ENCODE measurements at places on chromosomes 16 and 17. TPM values are rescaled to one million over a fixed set of nuclear protein-coding genes. Genes with fewer than 3 reads are reported as not detected.

The NPIPA3 gene
- not detected for total RNA-seq

DNA sequence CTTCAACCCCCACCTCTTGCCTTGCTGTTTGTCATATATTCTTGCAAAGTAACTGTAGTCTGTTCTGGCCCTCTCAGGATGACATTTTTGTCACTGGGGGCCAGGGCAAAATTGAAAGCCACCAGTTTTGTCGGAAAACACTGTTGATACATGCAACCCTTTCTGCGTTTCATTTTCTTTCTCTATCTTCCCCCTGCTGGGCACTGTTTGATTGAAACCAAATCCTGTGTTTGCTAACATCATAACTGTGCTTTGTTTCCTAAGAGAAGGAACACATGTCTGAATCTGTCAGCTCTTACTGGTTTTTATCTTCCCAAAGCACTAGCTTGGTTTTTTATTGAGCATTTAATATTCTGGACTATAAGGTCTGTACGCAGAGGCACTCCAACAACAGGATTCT, 11.7 kb upstream of the CPPED1 start:
- H3K27ac ChIP-seq = peak overlapping the region; percentile 54
- peaks cover 33% of the 10 kb centered on the region for H3K4me1 ChIP-seq
- DNase-seq = no peak
- no peak overlapping the region for H3K4me3 ChIP-seq
- peaks cover 5% of the 10 kb centered on the region for H3K27me3 ChIP-seq

The CALB2 gene
- not detected for total RNA-seq

The OTOP2 gene
- total RNA-seq = not detected

GRCh38 chr16:85389679-85390470, 223.2 kb upstream of the GSE1 start:
- no peak for DNase-seq
- H3K27me3 ChIP-seq = no peaks in the 10 kb centered on the region
- no peaks in the 10 kb centered on the region for H3K36me3 ChIP-seq
- no peak overlapping the region for H3K4me3 ChIP-seq
- no peak overlapping the region for H3K27ac ChIP-seq

DNA sequence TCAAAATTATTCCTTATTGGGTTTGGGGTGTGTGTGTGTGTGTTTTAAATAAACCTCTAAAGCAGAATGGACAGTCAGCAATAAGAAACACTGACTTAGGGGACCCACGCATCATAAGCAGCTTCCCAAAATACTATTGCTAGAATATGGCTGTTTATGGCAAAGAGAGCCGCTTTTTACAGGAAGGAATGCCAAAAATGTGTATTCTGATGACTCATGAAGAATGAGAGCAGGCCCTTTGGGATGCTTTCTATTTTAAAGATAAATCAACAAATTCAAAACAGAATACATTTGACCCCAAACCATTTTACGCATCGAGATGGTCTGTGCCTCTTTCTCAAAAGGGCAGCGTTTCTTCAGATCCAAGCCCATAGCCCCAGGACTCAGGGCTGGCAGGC, 37.5 kb downstream of the ARHGAP17 start:
- no peak overlapping the region for H3K4me3 ChIP-seq
- peaks cover 36% of the 10 kb centered on the region for H3K36me3 ChIP-seq
- no peak for DNase-seq
- H3K27ac ChIP-seq = no peak overlapping the region
- no peaks in the 10 kb centered on the region for H3K27me3 ChIP-seq
- peaks cover 33% of the 10 kb centered on the region for H3K4me1 ChIP-seq

DNA sequence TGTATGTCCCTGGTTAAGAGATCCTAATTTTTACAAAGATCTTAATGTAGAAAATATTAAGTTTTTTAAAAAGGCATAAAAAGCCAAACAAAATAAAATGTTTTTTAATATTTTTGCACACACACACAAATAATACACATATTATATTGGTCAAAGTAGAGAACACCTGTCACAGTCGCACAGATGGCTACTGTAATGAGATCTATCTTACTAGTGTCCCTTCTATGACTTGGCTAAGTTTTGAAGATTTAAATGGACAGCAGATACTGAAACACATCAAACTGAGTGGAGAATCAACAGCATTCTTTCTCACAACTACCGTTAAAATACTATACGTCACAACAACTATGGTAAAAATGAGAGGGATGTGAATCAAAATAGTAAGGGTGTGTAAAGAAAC, 83.4 kb downstream of the HELZ start:
- no peak overlapping the region for H3K27ac ChIP-seq
- peaks cover 17% of the 10 kb centered on the region for H3K4me1 ChIP-seq
- DNase-seq = no peak
- H3K36me3 ChIP-seq = peaks cover 41% of the 10 kb centered on the region
- H3K4me3 ChIP-seq = no peak overlapping the region
- H3K27me3 ChIP-seq = no peaks in the 10 kb centered on the region

The CD300E gene
- not detected for total RNA-seq

The PRR14 gene
- 116 TPM for total RNA-seq

- peaks cover 51% of the 10 kb centered on the region for H3K36me3 ChIP-seq
- no peak overlapping the region for H3K4me3 ChIP-seq
- no peaks in the 10 kb centered on the region for H3K4me1 ChIP-seq
- no peak for DNase-seq
- no peak overlapping the region for H3K27ac ChIP-seq
These were observed 37.2 kb upstream of the ULK2 start for GRCh38 chr17:19904924-19905323.

- H3K27me3 ChIP-seq = peaks cover 10% of the 10 kb centered on the region
- peak; percentile 60 for DNase-seq
- H3K4me1 ChIP-seq = peaks cover 47% of the 10 kb centered on the region
These were observed at the start of gene MMP25 for GRCh38 chr16:3045758-3046640. MMP25 (plus strand) TSS chr16:3046561; CDS start chr16:3046918, 357 bp downstream.

DNA sequence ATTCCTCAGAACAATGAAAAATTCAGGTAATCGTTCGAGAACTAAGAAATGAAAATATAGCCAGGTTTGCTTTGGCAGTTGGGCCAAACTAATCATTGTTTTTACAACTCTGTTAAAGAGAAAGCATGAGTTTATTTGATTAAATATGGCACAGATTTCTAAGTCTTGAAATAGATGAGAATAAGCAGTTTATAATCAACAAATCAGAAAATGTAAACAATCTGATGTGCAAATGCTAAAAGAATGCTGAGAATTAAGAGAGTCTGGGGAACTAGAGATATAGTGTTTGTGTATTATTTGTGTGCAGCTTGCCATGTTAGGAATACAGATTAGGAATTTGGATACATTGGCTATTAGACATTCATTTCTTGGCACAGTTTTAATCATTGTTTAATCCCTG, 212.5 kb downstream of the TANC2 start:
- H3K4me1 ChIP-seq = no peaks in the 10 kb centered on the region
- H3K27me3 ChIP-seq = no peaks in the 10 kb centered on the region
- no peak overlapping the region for H3K4me3 ChIP-seq
- no peak overlapping the region for H3K27ac ChIP-seq
- peaks cover 6% of the 10 kb centered on the region for H3K36me3 ChIP-seq
- no peak for DNase-seq

The GPR142 gene
- not detected for total RNA-seq

DNA sequence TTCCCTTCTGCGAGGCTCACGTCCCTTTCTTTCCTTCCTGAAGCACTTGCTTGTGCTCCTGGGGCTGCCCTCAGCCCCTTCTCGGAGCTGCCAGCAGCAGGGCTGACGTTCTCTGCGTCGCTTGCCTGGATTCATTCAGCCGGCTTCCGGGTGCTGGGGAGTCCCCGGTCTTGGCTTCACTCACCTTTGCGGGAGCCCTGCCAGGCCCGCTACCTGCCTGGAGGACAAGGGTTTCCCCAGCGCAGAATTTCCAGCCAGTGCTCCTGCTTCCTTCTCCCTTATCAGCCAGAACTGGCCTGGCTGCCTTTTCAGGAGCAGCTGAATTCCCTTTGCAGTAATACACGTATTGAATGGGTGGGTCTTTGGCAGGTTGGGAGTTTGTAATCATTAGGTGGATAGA, 22.1 kb upstream of the IL17C start:
- no peak overlapping the region for H3K4me3 ChIP-seq
- H3K27me3 ChIP-seq = no peaks in the 10 kb centered on the region
- H3K4me1 ChIP-seq = peaks cover 31% of the 10 kb centered on the region
- peak overlapping the region; percentile 58 for H3K27ac ChIP-seq
- no peak for DNase-seq

DNA sequence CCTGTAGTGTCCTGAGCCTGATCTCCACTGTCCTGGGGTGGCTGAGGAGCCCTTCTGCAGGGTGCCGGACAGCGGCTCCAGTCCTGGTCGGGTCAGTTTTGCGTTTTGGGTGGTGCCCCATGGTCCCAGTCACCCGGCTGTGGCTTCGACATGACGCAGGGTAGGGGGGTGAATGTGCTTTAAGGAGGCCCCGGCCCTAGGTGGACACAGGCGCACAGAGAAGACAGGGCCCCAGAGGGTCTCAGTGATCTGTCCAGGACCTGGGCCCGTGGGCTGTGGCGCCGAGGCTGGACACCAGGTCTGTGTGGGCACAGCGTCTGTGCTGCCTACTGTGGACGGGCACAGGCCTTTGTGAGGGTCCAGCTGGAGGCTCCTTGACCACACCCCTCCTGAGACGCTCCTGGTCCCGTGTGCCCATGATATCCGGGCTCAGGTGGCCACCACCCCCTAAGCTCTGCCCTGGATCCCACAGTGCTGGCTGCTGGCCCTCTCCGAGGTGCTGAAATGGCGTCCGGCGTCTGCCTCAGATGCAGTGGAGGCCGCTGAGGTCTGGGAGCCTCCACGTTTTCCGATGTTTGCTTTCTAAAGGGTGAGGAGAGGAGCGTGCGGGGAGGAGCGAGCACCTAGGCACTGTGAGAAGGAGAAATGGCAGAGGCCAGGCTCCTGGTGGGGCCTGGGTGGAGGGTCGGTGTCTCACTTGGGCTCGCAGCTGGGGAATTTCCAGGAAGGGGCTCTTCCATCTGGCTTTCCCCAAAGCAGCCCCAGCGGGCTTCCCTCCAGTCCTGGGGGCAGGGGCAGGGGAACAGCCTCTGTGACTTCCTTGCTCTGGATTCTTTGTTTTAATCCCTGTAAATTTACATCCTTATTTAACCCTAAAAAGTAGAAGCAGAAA, 56.1 kb upstream of the ACSF3 start:
- DNase-seq = peak; percentile 51
- no peak overlapping the region for H3K27ac ChIP-seq
- peaks cover 2% of the 10 kb centered on the region for H3K4me1 ChIP-seq
- no peak overlapping the region for H3K4me3 ChIP-seq
- peaks cover 10% of the 10 kb centered on the region for H3K27me3 ChIP-seq
- H3K36me3 ChIP-seq = no peaks in the 10 kb centered on the region

The CDRT15 gene
- not detected for total RNA-seq

DNA sequence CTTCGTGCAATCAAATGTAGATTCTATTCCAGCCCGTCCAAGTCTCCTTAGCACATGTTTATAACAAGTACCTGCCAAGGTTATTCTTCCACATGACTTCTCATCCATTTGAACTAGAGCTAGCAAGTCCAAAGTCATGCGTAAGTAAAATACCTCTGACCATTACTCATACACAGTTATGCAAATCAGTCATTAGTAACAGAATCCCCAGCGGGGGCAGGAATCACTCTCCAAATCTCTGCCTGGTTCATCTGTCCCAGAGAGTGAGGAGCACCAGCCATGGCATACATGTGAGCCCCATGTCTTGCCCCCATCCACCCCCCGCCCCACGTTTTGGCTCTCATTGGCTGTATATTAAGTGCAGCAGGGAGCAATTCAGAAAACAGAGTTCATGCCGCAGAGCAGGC, 27.7 kb downstream of the SRL start:
- H3K4me3 ChIP-seq = no peak overlapping the region
- H3K36me3 ChIP-seq = no peaks in the 10 kb centered on the region
- H3K27ac ChIP-seq = no peak overlapping the region
- no peak for DNase-seq
- no peaks in the 10 kb centered on the region for H3K4me1 ChIP-seq

The SREBF1 gene
- total RNA-seq = 184 TPM

DNA sequence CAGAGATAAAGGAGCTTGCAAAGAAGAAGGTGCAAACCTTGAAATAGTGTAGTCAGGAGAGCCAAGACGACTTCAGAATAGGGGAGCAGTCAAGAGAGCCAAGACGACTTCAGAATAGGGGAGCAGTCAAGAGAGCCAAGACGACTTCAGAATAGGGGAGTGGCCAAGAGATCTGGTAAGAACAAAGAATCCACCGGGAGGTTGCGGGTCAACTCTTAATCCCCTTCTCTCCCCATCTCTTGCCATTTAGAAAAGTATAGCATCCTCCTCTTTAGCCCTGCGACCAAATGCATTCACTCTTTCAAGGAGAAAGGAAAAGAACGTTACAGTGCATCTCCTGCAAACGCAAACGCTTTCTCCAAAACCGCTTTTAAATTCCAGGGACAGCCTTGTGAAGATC, 713 bp downstream of the KNOP1 start:
- H3K27ac ChIP-seq = peak overlapping the region; percentile 76
- no peak for DNase-seq
- H3K4me1 ChIP-seq = peaks cover 25% of the 10 kb centered on the region
- peaks cover 14% of the 10 kb centered on the region for H3K36me3 ChIP-seq

The MILR1 gene
- 0.82 TPM for total RNA-seq

Measured in activated CD8-positive, alpha-beta memory T cell treated with anti-CD3 and anti-CD28 coated beads, Interleukin-2, amount 10 ng/mL, durations not matched to agents 7 days and 5 days (primary cell).